HFFc6 (cell line): ENCODE measurements at places on chromosomes 6 and 20. TPM values are rescaled to one million over a fixed set of nuclear protein-coding genes. Genes with fewer than 3 reads are reported as not detected.

DNA sequence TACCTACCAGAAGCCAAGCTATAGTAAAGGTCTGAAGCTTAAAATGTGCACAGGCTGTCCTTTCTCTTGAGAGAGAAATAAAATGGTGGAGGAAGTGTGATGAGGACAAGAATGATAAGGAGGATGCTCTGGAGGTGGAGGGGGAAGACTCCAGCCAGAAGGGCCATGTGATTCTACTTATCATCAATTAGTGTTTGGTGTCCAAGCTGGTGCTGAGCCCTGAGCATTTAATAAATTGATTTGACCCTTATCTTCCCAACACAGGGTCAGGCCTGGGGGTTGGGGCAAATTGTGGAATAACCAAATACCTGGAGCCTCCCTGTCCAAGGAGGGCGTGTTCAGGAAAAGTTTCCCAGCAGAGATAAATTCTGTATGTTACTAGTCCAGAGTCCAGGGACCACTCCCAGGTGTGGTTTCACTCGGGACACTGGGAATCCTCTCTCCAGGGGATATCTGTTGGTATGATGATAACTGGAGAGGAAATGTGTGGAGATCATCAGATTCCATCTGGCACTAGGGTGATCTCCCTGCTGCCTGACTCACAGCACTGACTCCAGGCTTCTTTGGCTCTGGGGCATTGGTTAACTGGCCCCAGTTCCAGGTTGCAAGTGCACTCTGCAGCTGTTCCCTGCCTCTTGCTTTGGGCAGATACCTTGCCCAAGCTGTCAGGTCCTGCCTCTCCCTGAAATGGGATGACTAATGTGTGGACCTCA lies 3.8 kb upstream of the MYBL2 start:
- no peak overlapping the region for H3K27ac ChIP-seq
- DNase-seq, result peak; percentile 77
- no peaks in the 10 kb centered on the region for H3K36me3 ChIP-seq
- H3K4me1 ChIP-seq, result peaks cover 31% of the 10 kb centered on the region
- H3K27me3 ChIP-seq, result peaks cover 4% of the 10 kb centered on the region; the same call in 1 of the 2 replicates

MDFI gene
- not detected in 3 replicates for total RNA-seq

- no peak overlapping the region for H3K4me3 ChIP-seq
- H3K27ac ChIP-seq, result no peak overlapping the region
- H3K36me3 ChIP-seq, result peaks cover 35% of the 10 kb centered on the region
- DNase-seq, result no peak
- H3K4me1 ChIP-seq, result peaks cover 14% of the 10 kb centered on the region
Measured at GRCh38 chr6:158969148-158969547, 30.9 kb downstream of the RSPH3 start.

OSTM1 gene
- 47.1 to 55.2 TPM (median 50.9 TPM) in 3 replicates for total RNA-seq

CLDN20 gene
- not detected in 3 replicates for total RNA-seq

DNA sequence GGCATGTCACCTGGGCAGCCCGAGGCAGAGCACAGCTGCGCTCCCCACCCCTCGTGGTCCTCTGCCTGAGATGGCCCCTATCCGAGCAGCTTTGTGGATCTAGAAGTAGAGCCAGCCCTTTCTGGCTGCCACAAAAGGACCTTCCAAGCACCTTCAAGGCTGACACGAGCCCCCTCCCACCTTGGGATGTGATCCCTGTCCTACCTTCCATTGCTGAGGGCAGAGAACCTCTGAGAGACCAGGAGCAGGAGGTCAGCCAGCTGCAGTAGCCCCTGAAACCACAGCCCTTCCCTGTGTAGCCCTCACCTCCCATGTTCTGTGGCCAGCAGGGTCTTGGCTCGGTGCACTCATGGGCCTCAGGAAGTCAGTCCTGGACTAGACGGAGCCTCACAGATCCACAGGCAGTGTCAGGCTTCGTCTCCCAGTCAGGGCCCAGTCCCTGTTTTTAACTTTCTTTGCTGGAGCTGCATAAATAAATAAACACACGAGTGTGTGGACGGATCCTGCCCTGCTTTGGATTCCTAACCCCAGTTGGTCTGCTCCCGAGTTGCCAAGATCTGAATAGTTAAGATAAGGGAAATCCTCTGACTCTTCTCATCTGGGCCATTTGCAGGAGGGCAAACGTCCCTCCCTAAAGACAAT lies 507.7 kb downstream of the PREX1 start:
- no peak for DNase-seq
- H3K4me1 ChIP-seq, result no peaks in the 10 kb centered on the region
- no peak overlapping the region for H3K27ac ChIP-seq
- no peak overlapping the region for H3K4me3 ChIP-seq
- H3K27me3 ChIP-seq, result peaks cover 18% of the 10 kb centered on the region
- H3K36me3 ChIP-seq, result no peaks in the 10 kb centered on the region

FAM83C gene
- not detected in 3 replicates for total RNA-seq

DNA sequence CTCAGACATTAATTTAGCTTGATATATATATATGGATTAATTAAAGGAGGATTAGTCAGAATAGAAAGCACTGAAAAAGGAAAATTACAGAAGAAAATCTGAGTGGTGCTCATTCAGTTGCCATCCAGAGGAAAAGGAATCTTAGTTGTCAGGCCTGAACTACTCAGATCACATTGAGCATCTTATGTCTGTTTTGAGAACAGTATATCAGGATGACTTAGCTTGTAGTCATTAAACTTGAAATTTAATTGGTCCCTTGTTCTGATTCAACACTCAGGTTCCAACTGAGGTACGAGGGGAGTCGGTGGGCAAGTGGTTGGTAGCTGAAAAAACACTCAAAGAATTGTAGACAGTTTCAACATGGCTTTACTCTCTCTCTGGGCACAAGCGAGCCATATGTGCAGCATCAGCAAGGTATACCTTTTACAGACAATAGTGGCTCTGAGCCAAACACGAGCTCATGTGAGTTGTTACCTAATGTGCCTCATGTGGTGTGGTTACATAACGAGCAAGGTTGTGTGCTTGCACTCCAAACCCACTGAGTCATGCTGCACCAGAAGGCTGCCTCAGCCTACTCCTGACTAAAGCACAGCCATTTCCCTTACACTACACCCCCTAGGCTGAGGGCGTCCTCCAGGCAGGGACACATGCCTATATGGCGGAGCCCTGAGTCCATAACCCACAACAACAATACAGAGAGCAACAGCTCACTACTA lies 73.0 kb upstream of the HMGN3 start:
- H3K36me3 ChIP-seq, result no peaks in the 10 kb centered on the region
- no peak overlapping the region for H3K4me3 ChIP-seq
- H3K27me3 ChIP-seq, result no peaks in the 10 kb centered on the region

DNA sequence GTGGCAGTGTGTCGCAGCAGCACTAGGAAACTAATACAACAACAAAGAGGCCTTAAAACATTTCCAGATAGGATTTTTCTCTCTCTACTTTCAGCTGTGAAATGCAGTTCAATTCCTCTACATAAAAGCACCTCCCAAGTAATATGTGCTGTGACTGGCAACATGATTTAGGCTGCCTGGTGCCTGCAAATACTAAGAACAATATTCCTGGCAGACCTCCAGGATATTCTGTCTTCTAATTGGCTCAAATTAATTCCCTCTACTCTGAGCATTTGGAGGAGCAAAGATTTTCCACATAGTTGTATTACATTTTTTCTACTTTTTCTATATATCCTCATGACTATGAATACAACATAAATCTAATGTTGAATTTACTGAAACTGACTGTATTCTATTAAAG lies 33.2 kb downstream of the SCGN start:
- no peaks in the 10 kb centered on the region for H3K36me3 ChIP-seq
- H3K27me3 ChIP-seq, result peaks cover 1% of the 10 kb centered on the region
- H3K27ac ChIP-seq, result no peak overlapping the region
- H3K4me3 ChIP-seq, result no peak overlapping the region
- no peak for DNase-seq

- H3K27me3 ChIP-seq, result peaks cover under 1% of the 10 kb centered on the region
- no peaks in the 10 kb centered on the region for H3K4me1 ChIP-seq
- no peak for DNase-seq
- H3K36me3 ChIP-seq, result no peaks in the 10 kb centered on the region
- no peak overlapping the region for H3K27ac ChIP-seq
Measured at GRCh38 chr6:11727998-11728961, 50.3 kb downstream of the ADTRP start.

DNA sequence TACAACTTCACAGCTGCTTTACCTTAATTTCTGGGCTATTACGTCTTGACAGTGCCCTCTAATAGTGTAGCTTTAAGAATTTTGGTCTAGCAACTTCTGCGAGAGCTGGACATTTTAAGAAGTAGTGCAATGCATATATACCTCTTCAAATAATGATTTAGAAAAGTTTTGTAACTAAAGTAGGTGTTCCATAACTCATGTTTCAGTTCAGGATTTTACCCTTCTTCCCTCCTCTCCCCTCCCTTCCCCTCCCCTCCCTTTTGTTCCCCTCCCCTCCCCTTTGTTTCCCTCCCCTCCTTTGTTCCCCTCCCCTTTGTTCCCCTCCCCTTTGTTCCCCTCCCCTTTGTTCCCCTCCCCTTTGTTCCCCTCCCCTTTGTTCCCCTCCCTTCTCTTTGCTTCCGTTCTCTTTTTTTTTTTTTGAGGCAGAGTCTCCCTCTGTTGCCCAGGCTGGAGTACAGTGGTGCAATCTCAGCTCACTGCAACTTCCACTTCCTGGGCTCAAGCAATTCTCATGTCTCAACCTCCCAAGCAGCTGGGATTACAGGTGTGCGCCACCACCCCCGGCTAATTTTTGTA lies 28.8 kb upstream of the TRAM2 start:
- no peak overlapping the region for H3K4me3 ChIP-seq
- DNase-seq, result no peak
- H3K27ac ChIP-seq, result peak overlapping the region; percentile 44; the same call in 1 of the 2 replicates
- no peaks in the 10 kb centered on the region; the same call in 1 of the 2 replicates for H3K27me3 ChIP-seq
- peaks cover 67% of the 10 kb centered on the region for H3K4me1 ChIP-seq

LAMP5 gene
- total RNA-seq, result not detected in 3 replicates

OPN5 gene
- total RNA-seq, result not detected in 2 replicates

DNA sequence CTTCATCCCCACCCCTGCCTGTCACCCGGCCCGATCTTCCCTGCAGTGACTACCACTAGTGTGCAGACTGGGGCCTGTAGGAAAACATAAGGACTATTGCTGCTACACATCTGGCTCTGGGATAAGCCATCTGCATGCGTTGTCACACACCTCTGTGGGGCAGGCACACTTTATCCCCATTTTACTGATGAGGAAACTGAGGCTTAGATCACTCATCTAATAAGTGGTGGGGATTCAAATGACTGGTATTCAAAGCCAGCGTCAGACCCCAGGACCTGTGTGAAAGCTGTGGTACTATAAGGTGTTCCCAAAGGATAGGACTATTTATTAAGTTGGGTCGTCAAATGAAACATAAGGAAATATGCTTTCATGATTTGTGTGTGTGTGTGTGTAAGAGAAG lies 148.9 kb upstream of the RNF24 start:
- peaks cover 28% of the 10 kb centered on the region for H3K4me1 ChIP-seq
- no peak overlapping the region for H3K27ac ChIP-seq
- no peaks in the 10 kb centered on the region for H3K36me3 ChIP-seq
- no peak for DNase-seq

GRCh38 chr6:108689272-108690161 lies 128.8 kb downstream of the FOXO3 start:
- peaks cover 65% of the 10 kb centered on the region for H3K4me1 ChIP-seq
- H3K27ac ChIP-seq, result peak overlapping the region; percentile 34
- H3K27me3 ChIP-seq, result peaks cover 4% of the 10 kb centered on the region; the same call in 1 of the 2 replicates
- H3K36me3 ChIP-seq, result peaks cover 23% of the 10 kb centered on the region
- H3K4me3 ChIP-seq, result peak overlapping the region; percentile 19

SNRPB2 gene
- total RNA-seq, result 66.0 to 74.2 TPM (median 73.4 TPM) in 3 replicates

NFATC2 gene
- total RNA-seq, result 0.59 to 0.99 TPM (median 0.69 TPM) in 3 replicates

DNA sequence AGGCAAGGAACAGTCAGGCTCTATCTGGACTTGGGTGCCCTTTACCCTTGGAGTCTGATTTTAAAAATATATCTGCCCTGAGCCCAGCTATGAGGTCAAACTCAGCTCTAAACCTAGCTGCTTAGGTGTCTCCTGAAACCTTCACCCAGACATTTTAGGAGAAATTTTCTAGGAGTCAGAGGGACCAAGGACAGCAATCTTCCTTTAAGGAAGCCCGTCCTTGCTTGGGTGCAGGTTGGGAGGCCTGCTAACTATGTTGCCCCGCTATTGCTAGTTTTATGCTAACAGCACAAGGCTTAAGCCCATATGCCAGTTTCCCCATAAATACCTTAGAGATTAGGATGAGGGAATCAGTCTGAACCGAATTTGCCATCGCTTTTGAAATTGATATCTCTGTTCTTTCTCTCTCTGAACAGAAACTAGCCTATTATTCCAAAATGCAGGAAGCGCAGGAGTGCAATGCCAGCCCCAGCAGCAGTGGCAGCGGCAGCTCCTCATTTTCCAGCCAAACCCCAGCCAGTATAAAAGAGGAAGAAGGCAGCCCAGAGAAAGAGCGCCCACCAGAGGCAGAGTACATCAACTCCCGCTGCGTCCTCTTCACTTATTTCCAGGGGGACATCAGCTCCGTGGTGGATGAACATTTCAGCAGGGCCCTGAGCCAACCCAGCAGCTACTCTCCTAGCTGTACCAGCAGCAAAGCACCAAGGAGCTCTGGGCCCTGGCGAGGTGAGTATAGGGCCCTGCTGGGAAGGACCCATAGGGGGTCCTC lies 2.6 kb downstream of the VGLL2 start:
- DNase-seq, result no peak
- H3K36me3 ChIP-seq, result no peaks in the 10 kb centered on the region
- no peak overlapping the region for H3K4me3 ChIP-seq
- peaks cover 60% of the 10 kb centered on the region for H3K27me3 ChIP-seq
- peaks cover 9% of the 10 kb centered on the region for H3K4me1 ChIP-seq

DNA sequence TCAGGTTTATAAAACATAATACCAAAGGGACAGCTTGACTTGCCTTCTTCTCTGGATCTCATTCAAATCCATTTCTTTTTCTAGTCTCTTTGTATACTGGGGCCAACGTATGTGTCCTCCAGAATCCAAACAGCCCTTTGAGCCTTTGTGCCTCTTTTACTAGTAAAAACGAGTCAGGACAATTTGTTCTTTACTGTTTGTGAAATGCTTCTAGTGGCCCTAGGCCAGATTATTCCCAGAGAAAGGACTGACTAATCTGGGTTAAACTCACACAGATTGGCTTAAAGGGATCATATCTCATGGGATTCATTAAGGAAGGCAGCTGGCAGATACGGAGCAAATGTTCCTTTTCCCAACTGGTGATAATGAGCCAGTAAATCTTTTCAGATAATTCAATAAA lies 32.1 kb upstream of the MANEA start:
- DNase-seq, result no peak
- no peaks in the 10 kb centered on the region for H3K4me1 ChIP-seq
- no peak overlapping the region for H3K4me3 ChIP-seq
- H3K27me3 ChIP-seq, result peaks cover 4% of the 10 kb centered on the region; the same call in 1 of the 2 replicates

GRCh38 chr6:167137081-167137480 lies 14.2 kb downstream of the CCR6 start:
- no peaks in the 10 kb centered on the region for H3K4me1 ChIP-seq
- no peaks in the 10 kb centered on the region for H3K36me3 ChIP-seq
- H3K4me3 ChIP-seq, result no peak overlapping the region
- no peak for DNase-seq
- H3K27ac ChIP-seq, result no peak overlapping the region

SPACA1 gene
- total RNA-seq, result not detected in 3 replicates

- peaks cover 19% of the 10 kb centered on the region for H3K4me1 ChIP-seq
- peaks cover 7% of the 10 kb centered on the region; the same call in 1 of the 2 replicates for H3K27me3 ChIP-seq
- H3K36me3 ChIP-seq, result peaks cover 52% of the 10 kb centered on the region
- H3K4me3 ChIP-seq, result no peak overlapping the region
Measured at GRCh38 chr20:62136283-62137091, 6.7 kb downstream of the PSMA7 start.
